ENCODE measurements at places on chromosomes 2 and 18.

GRCh38 chr2:153873052-153874048 lies 1.6 kb downstream of the GALNT13 start:
- DNase-seq, result no peak

- DNase-seq, result no peak
Observed at GRCh38 chr2:99708231-99708630, 218.4 kb upstream of the REV1 start.

- DNase-seq, result no peak
Observed at GRCh38 chr2:238313991-238314350, 6.3 kb upstream of the TRAF3IP1 start.

- no peak for DNase-seq
Observed at GRCh38 chr2:197075281-197075680, 148.8 kb upstream of the PGAP1 start.

GRCh38 chr2:60925994-60926740 lies 44.8 kb downstream of the REL start:
- no peak for DNase-seq

GRCh38 chr2:56898986-56899385 lies 715.2 kb downstream of the CCDC85A start:
- DNase-seq, result no peak

DNA sequence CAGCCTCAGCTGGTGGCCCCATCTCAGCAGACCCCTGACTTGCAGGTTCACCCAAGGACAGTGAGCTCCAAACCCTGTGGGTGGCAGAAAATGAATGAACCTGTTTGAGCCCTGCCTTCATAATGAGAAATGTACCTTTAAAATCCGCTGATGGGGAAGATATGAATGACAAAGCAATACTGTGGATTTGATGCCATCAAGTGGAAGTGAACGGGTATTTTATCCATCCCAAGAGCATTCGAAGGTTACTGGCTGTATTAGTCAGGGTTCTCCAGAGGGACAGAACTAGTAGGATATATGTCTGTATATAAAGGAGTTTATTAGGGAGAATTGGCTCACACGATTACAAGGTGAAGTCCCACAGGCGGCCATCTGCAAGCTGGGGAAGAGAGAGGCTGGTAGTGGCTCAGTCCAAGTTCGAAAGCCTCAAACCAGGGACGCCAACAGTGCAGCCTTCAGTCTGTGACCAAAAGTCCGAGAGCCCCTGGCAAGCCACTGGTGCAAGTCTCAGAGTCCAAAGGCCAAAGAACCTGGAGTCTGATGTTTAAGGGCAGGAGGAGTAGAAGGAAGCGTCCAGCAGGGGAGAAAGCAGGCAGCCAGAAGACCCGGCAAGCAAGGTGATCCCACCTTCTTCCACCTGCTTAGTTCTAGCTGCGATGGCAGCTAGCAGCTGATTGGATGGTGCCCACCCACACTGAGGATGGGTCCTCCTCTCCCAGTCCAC lies 32.1 kb downstream of the TOGARAM2 start:
- DNase-seq, result no peak

- peak; percentile 94 for DNase-seq
Observed at GRCh38 chr18:36129300-36130038, at the start of the genes ELP2 and SLC39A6. TSS of gene ELP2 (plus strand) at chr18:36129899. CDS start at chr18:36129934, 35 bp downstream. TSS of gene SLC39A6 (minus strand) at chr18:36129340. CDS start at chr18:36127007, 2,333 bp downstream.

GRCh38 chr18:61865466-61866175 lies 27.2 kb downstream of the RNF152 start:
- DNase-seq, result no peak

GRCh38 chr2:195318440-195319111 lies 338.4 kb upstream of the SLC39A10 start:
- DNase-seq, result peak; percentile 29

GRCh38 chr2:166411473-166412230 lies 35.9 kb upstream of the SCN9A start:
- no peak for DNase-seq

DNA sequence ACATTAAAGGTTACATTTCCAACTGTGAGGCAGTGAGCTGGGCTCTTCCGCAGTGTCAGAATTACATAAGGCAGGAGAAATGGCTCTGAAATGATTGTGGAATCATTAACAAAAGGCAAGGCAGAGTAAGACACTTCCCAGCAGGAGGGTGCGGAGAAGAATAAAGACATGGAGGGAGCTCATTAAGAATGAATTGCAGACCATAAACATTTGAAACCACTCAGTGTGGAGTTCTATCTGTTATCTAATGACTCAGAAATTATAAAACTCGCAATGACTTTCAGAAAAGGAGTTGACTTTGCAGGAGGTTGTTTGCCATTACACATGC lies 77.0 kb downstream of the SMIM21 start:
- DNase-seq, result no peak
